ENCODE measurements at places on chromosomes 11 and 22.

- no peak for DNase-seq
These were observed 21.2 kb downstream of the SYT13 start for GRCh38 chr11:45264839-45265515.

- DNase-seq: no peak
These were observed 34.6 kb downstream of the IFT27 start for GRCh38 chr22:36741204-36741793.

- DNase-seq: no peak
These were observed 110.9 kb downstream of the NTM start for GRCh38 chr11:131481303-131481702.

DNA sequence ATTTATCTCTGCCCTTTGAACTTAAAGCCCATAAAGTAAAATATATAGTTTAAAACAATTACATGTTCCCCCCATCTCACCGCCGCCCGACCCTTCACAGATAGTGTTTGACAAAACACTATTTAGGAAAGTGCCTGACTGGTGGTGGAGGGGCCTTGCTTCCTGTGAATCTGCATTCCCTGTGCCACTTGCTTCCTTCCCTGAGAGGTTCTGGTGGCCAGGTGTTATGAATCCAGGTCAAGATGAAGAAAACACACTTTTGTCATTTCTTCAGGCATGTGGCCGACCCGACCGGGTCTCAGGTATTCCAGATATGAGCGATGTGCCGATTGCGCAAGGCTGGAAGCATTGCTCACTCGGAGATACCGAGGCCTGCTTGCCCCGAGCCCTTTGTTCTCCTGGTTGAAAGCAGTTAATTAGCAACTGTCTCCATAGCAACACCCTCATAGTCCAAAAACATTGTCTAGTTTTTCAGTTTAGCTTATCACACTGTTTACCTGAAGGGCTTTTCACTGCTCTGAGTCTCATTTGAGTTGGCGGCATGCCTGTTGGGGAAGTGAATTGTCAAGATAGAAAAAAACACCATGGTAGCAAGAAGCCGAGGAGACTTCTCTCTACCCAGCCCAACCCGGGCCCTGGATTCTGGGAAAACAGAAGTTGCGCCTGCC is 128.3 kb downstream of the TEAD1 start:
- DNase-seq: no peak

DNA sequence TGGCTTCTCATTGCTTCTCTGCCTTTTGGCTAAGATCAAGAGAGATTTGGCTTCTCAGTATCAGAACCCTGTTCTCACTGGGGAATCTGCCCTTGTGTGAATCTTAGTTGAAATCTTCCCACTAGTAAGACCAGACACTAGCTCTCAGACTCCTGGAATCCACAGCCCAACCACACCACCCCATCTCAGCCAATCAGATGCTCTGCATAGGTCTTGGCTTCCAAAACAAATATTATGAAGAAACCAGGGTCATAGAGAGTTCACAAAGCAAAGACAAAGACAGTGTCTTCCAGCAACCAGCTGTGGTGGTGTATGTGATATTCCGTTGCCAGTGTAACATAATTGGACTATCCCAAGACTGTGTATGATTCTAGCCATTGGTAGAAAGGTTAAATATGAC is 5.4 kb downstream of the OR8B12 start:
- no peak for DNase-seq

DNA sequence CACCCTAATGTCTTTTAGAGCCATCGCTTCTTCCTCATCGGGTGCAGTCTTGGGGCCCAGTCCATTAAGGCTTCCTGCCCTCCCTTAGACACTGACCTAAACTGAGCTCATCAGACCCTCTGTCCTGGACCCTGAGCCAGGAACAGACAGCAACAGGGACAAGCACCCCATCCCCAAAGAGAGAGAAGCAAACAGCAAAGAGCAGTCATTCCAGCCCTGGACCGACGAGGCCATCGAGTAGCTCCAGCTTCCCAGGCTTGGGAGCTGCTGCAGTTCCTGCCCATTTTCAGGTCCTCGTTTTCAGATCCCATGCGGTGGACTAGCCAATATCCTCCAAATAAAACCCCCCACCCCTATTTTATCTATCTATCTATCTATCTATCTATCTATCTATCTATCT is 25.8 kb upstream of the CACNG2 start:
- no peak for DNase-seq

GRCh38 chr22:33741025-33741424 is 179.3 kb downstream of the LARGE1 start:
- DNase-seq: no peak

DNA sequence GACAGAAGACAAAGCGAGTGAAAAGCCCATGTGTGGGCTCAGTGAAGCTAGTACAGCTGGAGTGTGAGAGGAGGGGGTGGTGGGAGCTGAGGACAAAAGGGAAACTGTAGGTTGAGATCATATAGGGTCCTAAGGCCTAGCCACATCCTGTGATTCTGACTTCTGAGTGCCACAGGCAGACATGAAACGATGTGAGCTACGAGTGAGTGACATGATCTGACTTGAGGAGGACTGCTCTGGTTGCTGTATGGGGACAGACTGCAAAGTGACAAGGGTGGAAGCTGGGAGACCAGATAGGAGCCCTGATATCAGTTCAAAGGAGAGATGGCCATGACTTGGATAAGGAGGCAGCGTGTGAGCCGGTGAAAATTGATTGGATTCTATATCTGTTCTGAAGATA is 85.4 kb downstream of the MICAL2 start:
- peak; percentile 79 for DNase-seq

DNA sequence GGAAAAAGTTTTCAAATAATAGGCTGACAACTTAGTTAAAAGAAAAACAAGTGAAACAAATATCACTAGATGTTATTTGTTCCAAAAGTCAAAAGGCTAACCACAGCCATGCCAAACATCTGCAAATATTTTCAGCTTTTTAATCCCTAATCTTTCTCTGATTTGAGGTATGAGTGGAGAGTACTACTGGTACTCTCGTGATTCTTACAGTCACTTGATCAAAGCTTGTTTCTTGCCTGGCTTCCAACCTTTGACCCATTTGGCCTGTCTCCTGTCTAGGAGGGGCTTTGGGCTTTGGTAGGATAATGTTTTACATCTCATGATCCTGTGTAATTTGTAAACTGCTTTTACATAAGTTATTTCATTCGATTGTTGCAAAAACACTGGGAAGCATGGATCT is 301.8 kb upstream of the SORL1-AS1 start:
- no peak for DNase-seq

DNA sequence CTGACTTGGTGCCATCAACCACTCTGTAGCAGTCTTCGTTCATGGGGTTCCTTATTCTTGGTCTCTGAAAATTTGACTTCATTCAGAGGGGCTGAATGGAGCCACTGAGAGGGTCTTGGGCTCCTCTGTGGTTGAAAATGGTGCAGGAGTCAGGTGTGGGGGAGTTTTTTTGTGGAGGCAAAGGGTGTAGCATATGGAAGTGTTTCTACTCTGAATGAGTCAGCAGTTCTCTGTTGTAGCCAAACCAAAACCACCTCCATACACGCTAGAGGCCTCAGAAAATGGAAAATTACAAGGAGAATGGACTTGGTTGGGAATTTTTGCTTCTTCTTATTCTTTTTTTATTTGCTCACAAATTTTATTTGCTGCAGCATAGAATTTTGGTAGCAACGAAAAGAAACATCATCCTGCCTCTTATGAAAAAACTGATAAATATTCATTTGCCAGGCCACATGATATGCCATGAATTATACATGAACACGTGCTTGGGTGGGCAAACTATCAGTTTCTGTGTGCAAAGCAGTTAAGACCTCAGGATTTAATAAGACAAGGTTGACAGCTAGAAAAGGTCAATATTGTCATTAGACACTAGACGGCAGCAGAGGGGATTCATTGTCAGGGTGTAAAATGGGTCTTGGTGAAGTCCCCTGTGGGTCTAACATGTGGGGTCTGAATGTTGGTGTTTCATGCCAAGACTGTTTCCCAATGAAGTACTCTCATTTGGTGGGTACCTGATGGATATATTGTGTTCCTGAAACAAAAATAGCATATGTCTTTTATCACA is 111.7 kb downstream of the MYO18B start:
- no peak for DNase-seq

GRCh38 chr11:975827-976226 is 50.2 kb downstream of the AP2A2 start:
- DNase-seq: no peak

GRCh38 chr11:6127881-6128280 is 20.4 kb downstream of the OR56B4 start:
- no peak for DNase-seq

DNA sequence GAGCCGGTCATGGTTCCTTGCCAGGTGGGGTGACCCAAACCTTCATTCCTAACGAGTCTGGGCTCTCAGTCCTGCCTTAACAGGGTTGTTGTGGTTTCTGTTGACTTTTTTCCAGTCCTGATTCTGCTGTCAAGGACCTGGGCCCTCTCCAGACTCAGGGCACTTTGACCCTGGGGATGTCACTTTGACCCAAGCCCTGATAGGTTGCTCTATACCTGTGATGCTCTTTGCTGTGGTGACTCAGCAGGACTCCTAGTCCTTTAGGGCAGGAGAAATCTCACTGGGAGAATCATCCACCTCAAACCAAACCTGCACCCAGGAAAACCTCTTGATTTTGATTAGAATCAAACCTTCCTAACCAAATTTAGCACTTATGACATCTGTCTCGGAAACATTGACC is 20.5 kb upstream of the MPPED1 start:
- no peak for DNase-seq

GRCh38 chr11:34395916-34396550 is 38.2 kb upstream of the ABTB2 start:
- no peak for DNase-seq

- no peak for DNase-seq
These were observed 408 bp downstream of the PPP2R5B start for GRCh38 chr11:64924910-64925284.

GRCh38 chr22:45314054-45314721 is 4.5 kb downstream of the FAM118A start:
- DNase-seq: no peak
